ENCODE measurements at places on chromosomes 3 and 15.

- no peak for DNase-seq
Measured at GRCh38 chr3:2770451-2770850, 339.7 kb downstream of the IL5RA start.

DNA sequence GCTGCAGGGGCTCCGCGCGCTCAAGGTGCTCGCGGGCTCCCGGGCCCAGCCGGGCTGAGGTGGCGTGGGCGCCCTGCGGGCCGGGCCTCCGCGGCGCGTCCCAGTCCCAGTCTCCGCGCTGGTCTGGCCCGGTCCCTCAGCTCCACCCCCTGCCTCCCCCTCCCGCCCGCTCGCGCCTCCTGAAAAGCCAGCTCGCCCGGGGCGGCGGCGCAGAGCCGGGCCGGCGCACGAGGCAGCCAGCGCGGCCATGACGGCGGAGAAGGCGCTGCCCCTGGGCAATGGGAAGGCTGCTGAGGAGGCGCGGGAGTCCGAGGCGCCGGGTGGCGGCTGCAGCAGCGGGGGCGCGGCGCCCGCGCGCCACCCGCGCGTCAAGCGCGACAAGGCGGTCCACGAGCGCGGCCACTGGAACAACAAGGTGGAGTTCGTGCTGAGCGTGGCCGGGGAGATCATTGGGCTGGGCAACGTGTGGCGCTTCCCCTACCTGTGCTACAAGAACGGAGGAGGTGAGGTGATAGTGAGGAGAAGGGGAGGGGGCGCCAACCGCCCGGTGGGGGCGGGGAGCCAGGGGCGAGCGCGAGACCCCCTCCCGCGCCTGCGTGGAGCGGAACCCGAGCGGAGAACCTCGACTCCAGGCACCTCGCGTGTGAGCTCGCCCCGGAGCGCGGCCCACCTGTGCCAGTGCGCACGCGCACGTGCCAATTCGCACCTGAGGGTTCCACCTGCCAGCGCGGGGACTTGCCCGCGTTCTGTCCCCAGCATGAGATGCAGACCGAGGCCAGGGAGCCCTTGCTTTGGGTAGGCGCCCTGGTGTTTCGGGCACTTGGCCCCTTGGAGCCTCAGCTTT, at the start of gene SLC6A11:
SLC6A11 (plus strand) TSS at position 210 of the 844 bp plus-strand sequence; CDS start at position 248, 38 bp downstream.
- DNase-seq = no peak

DNA sequence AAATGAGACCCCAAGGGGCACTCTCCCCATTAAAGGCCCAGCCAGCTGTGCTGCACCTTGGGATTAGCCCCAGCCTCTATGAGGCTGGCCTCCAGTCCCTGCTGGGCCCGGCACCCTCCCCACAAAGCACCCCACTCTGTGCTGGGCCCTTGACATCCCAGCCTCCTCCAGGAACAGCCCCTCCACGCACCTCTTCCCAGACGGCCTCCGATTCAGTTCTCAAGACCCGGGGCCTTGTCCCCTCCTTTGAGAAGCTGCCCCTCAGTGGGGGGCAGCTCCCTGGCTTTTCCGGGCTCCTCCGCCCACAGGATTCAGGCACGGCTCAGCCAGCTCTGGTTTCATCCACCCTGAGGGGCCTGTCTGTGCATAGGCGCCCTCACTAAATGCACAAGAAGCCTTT, 144.1 kb downstream of the LRRK1 start:
- DNase-seq = no peak

DNA sequence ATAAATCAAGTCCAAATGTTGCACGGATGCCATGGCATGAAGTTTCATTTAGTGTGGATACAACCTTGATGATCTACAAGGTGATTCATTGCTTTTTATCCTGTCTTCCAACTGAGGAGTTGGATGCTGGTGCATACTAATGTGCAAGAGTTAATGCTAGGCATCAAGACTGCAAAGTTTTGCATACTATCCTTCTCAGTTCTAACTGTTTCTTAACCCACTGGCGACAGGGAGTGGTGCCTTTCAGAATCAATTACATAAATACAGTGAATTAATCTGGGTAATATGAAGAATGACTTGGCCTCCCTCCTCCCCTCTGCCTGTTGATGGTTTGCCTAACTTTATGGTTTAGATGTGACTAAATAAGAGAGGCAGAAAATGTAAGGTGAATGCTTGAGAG, 43.5 kb downstream of the KCNAB1 start:
- no peak for DNase-seq

DNA sequence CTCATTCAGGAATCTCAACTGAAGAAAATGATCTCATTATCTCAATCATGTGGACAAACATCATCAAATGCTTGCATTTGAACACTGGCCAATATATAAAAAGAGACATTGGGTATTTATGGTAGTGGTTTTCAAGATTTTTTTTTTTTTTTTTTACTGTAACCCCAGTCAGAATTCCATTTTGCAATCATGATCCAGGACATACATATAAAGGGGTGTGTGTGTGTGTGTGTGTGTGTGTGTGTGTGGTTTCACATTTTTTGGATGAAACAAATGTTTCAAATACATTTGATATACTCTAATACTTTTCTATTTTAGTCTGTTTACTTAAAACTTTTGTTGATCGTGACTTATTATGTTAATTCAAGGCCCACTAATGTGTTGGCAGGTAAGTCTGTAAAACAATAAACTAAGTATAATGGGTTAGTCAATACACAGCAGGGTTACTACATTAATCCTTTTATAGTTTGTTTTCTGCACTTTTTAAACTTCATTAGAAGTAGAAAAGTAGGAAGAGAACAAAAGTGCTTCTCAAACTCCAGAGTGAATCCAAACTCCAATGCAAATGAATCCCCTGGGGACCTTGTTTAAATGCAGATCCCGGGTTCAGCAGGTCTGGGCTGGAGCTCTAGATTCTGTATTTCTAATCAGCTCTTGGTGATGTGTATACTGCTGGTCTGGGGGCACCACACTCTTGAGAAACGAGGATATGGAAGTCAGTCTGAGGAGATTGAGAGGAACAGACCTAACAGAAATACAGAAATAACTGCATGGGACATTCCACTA, 17.6 kb downstream of the THRB start:
- no peak for DNase-seq

DNA sequence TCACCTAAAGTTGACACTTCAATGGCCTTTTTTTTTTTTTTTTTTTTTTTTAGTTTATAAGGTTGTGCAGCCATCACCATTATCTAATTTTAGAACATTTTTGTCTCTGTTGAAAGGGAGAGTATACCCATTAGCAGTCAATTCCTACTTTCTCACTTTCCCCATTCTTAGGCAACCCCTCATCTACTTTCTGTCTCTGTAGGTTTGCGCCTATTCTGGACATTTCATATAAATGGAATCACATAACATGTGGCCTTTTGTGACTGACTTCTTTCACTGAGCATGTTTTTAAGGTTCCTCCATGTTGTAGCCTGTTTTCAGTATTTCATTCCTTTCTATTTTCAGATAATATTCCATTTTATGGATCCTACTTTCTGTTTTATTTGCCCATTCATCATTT, 56.3 kb downstream of the BLM start:
- no peak for DNase-seq

GRCh38 chr15:83194528-83194927, 13.1 kb downstream of the HDGFL3 start:
- DNase-seq = peak; percentile 47

GRCh38 chr15:71697236-71697635, 113.1 kb upstream of the NR2E3 start:
- DNase-seq = no peak

GRCh38 chr3:152222327-152222726, 46.4 kb upstream of the MBNL1 start:
- peak; percentile 43 for DNase-seq

GRCh38 chr3:104460477-104461406, 906.0 kb upstream of the ALCAM start:
- DNase-seq = peak; percentile 18

- DNase-seq = peak; percentile 48
Measured at GRCh38 chr15:79168922-79169456, 78.4 kb upstream of the RASGRF1 start.

DNA sequence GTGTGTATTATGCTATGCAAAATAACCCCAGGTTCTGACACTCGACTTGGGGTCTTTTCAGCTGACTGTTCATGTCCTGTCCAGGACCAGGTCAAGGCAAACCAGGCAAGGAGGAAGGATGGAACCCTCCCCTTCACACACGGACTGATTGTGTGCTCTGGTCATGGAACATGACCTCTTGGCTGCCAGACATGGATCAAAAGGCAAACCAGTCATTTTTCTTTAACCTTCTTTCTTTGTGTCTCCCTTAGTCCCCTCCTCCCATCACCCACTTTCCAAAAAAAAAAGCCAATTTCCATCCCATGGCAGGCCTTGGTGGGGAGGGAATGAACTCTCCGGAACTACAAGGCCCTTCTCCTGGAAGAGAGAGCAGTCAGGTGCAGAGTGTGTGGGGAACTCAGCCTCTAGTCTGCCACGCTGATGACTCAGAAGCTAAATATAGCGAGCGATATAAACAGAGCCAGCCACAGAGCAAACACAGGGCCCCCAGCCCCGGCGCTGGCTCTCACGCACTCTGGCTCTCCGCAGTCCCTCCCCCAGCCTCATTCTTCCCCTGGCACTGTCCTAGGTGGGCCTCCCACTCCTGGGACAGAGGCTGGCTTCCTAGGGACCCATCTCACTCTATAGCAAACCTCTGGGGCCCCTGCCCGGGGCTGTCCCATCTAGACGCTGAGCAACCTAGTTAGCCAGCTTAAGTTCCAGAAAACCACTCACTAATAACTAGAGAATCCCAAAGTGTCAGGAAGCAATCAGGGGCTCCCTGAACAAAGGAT, 10.0 kb downstream of the BMF start:
- peak; percentile 97 for DNase-seq

- DNase-seq = no peak
Measured at GRCh38 chr15:90822204-90822955, 46.0 kb upstream of the FURIN start.
